ENCODE measurements at places on chromosomes 1 and 21. TPM values are rescaled to one million over a fixed set of nuclear protein-coding genes. Genes with fewer than 3 reads are reported as not detected.

The MSH4 gene
- 0.94 TPM for total RNA-seq

The CIART gene
- total RNA-seq, result 3.4 TPM

The OR2T11 gene
- total RNA-seq, result not detected

The SOAT1 gene
- 102 TPM for total RNA-seq

DNA sequence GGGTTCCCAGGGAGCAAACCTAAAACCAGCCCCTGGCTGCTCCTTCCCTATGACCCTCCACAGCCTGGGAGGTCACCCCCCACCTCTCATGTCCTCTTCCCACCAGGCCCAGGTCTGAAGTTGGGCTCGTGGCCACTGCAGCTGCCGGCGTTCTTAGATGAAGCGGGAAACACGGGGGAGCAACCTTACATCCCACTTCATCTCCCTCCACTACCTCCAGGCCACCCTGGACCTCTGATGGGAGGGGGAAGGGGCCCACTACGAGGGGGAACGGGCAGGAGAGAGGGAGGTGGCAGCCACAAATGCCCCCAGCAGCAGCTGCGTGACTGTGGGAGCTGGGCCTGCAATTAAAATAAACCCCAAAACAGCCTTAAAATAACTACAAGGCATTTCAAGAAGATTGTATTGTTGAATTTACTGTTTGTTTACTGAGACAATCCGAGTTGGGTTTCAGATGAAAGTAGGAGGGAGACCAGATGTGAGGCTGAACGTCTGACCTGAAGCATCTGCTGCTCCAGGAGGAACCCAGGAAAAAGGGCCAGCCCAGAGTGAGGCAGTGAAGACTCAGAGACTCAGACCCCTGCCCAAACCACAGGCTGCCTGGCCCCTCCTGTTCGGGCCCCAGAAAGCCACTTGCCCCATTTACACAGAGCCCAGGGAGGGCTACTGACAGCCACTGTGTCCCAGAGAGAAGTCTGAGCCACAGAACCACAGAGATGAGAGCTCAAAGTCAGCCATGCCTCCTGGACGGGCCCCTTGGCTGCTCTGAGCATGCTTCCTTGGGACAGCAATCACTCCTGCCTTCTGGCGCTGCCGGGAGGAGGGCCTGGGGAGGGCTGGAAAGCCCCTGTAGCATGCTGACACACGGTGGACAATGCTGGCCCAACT, 59.8 kb downstream of the GLIS1 start:
- H3K4me3 ChIP-seq, result no peak overlapping the region
- no peaks in the 10 kb centered on the region for H3K36me3 ChIP-seq
- H3K27me3 ChIP-seq, result no peaks in the 10 kb centered on the region
- H3K4me1 ChIP-seq, result peaks cover 5% of the 10 kb centered on the region
- no peak overlapping the region for H3K27ac ChIP-seq
- no peak for DNase-seq

DNA sequence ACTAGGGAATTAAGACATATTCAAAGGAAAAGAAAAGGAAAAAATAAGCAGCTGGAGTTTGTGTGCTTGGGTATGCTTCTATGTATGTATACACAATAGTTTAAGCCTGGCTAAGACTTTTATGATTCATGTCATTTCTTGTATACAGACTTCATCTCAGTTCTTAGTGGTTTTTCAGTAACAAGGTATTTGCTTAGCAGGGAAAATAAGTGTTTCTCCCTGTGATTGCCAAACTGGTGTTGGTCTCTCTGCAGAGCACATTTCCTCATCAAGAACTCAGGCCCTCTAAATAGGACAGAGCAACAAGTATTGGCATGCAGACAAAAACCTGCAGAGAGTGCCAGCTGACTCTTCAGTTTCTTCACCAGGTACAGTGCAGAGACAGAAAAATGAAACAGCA, 484.4 kb upstream of the ZRANB2 start:
- no peaks in the 10 kb centered on the region for H3K27me3 ChIP-seq
- DNase-seq, result no peak
- H3K4me3 ChIP-seq, result no peak overlapping the region
- peak overlapping the region; percentile 6 for H3K27ac ChIP-seq

DNA sequence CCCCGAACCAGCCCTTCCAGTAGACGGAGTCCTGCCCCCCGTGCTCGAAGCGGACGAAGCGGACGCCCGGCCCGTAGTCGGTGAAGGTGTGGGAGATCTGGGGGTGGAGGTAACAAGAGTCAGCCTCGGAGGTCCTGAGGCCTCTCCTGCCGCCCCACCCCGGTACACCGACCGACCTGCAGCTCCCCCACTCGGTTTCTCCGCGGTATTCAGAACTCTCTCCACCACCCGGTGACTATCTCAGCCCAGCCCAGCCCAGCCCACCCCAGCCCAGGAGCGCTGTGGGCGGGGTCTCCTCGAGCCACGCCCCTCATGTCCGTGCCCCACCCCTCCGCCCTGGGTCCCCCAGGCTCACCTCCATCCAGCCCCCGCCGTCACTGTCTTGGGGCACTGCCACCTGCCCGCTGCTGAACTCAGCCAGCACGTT, 5.5 kb downstream of the FBXO2 start:
- DNase-seq, result peak; percentile 81
- H3K4me1 ChIP-seq, result peaks cover 28% of the 10 kb centered on the region
- H3K4me3 ChIP-seq, result no peak overlapping the region
- peaks cover 43% of the 10 kb centered on the region for H3K27me3 ChIP-seq
- H3K27ac ChIP-seq, result no peak overlapping the region

- no peaks in the 10 kb centered on the region for H3K36me3 ChIP-seq
- no peak overlapping the region for H3K27ac ChIP-seq
- H3K4me1 ChIP-seq, result no peaks in the 10 kb centered on the region
- no peaks in the 10 kb centered on the region for H3K27me3 ChIP-seq
- no peak overlapping the region for H3K4me3 ChIP-seq
Observed at GRCh38 chr1:92747735-92748134, 37.2 kb downstream of the EVI5 start.

GRCh38 chr1:165632491-165632890, 1.5 kb downstream of the MGST3 start:
- H3K27ac ChIP-seq, result peak overlapping the region; percentile 94
- H3K27me3 ChIP-seq, result no peaks in the 10 kb centered on the region
- peak overlapping the region; percentile 83 for H3K4me3 ChIP-seq
- peaks cover 36% of the 10 kb centered on the region for H3K4me1 ChIP-seq
- peaks cover 5% of the 10 kb centered on the region for H3K36me3 ChIP-seq

- H3K4me3 ChIP-seq, result no peak overlapping the region
- H3K4me1 ChIP-seq, result no peaks in the 10 kb centered on the region
- H3K27me3 ChIP-seq, result no peaks in the 10 kb centered on the region
- no peak overlapping the region for H3K27ac ChIP-seq
- DNase-seq, result no peak
- no peaks in the 10 kb centered on the region for H3K36me3 ChIP-seq
Observed at GRCh38 chr1:197595304-197595904, 179.9 kb downstream of the DENND1B start.

DNA sequence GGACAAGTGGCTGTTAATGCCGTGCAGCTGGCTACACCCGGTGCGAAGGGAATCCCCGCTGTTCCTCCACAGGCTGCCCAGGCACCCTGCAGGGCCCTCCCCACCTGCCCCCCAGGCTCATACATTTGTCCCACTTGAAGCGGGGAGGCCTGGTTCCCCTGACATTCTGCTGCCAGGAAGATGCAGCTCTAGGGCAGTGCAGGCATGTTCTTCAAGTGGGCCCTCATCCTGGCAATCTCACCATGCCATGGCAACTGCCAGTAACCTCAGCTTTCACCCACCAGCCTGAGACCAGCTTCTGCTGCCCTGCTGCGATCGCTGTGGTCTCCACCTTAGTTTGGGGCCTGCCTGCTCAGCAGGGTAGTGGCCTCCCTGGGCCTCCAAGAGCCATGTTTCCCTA, 151.9 kb upstream of the COL6A1 start:
- H3K4me1 ChIP-seq, result no peaks in the 10 kb centered on the region
- no peaks in the 10 kb centered on the region for H3K36me3 ChIP-seq
- H3K27ac ChIP-seq, result no peak overlapping the region

DNA sequence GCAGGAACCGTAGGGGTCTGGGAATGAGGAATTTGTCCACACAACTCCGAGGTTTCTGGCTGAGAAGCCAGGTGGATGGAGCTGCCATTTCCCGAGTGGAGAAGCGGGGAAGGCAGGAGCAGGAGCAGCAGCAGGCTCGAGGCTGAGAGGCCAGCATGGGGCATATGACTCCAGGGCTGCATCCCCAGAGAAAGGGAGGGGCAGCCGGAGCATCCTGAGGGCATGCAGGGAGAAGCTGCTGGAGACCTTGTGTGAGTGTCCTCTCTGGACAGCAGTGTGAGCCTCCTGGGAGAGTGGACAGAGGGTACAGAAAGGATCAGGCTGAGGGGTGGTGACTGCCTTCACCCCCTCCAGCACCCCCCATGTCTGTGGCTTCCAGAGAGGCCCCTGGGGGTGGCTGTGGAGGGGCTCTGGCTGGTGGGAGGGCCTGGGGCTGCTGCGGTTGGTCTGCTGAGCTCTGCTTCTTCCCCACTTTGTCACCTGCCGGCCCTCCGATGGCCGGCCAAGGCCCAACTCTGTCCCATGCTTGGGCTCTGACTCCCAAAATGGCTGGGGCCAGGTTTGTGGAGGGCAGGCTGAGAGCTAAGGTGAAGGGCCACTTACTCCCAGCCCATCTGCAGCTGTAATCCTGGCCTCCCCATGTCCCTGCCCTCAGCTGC, 633.1 kb downstream of the MATN1 start:
- no peak overlapping the region for H3K4me3 ChIP-seq
- no peak for DNase-seq
- no peaks in the 10 kb centered on the region for H3K4me1 ChIP-seq
- H3K27ac ChIP-seq, result no peak overlapping the region
- no peaks in the 10 kb centered on the region for H3K36me3 ChIP-seq

GRCh38 chr1:106678279-106679050, 378.0 kb upstream of the PRMT6 start:
- H3K4me3 ChIP-seq, result no peak overlapping the region
- H3K27me3 ChIP-seq, result no peaks in the 10 kb centered on the region
- H3K36me3 ChIP-seq, result no peaks in the 10 kb centered on the region
- no peak for DNase-seq

DNA sequence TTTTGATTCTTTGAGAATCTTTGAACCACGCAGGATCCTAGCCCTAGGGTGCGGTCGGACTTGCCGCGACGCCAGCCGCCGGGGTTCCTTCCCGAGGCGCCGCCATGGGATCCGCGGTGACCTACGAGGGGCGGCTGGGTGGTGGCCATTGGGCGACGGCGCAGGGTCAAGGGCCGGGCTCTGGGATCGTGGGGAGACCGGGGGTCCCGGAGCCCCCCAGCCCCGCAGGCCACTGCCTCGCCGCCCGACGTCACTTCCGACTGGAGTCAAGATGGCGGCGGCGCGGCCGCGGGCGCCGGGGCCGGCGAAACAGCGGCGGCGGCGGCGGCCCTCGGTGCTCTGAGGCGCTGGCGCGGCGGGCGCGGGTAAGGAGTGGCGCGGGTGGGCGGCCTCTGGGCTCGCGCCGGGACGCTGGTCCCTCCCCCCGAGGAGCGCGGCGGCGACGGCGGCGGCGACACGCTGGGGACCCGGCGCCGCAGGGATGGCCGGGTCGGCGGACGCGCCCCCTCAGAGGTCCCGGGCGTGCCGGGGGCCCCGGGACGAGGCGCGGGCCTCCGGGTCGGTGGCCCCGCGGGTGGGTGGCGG, at the start of gene PRDM2:
PRDM2 (plus strand) TSS at position 253 of the 585 bp plus-strand sequence. CDS start 15,418 bp downstream, outside the sequence.
- H3K27me3 ChIP-seq, result peaks cover 13% of the 10 kb centered on the region
- peaks cover 43% of the 10 kb centered on the region for H3K4me1 ChIP-seq
- DNase-seq, result peak; percentile 63
- H3K27ac ChIP-seq, result peak within 1 kb of the TSS; percentile 97
- H3K36me3 ChIP-seq, result no peaks in the 10 kb centered on the region
- H3K4me3 ChIP-seq, result peak within 1 kb of the TSS; percentile 67

DNA sequence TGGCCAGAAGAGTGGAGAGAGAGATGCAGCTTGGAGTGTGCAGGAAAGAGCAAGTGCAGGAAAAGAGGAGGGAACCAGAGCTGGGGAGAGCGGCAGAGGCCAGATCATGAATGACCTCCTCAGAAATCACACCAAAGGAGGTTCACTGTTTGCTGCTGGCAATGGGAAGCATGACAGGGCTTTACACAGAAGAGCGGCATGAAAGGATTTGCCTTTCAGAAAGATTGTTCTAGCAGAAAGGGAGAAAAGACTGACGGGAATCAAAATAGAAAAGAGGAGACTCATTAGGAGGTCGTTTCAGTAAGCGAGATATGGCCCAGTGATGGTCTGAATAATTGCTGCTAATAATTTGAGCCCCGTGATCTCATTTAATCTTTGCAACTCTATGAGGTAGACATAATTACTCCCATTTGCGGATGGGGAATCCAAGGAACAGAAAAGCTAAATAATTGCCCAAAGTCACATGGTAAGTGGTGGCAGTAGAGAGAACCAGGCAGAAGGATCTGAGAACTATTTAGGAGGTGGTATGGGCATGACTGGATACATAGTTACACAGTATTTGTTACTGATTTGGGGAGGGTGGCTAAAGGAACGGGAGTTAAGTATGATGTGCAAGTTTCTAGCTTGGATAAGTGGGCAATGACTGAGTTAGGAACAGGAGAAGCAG, 12.5 kb upstream of the HNRNPR start:
- no peak overlapping the region for H3K27ac ChIP-seq
- no peak for DNase-seq
- H3K36me3 ChIP-seq, result peaks cover 23% of the 10 kb centered on the region

DNA sequence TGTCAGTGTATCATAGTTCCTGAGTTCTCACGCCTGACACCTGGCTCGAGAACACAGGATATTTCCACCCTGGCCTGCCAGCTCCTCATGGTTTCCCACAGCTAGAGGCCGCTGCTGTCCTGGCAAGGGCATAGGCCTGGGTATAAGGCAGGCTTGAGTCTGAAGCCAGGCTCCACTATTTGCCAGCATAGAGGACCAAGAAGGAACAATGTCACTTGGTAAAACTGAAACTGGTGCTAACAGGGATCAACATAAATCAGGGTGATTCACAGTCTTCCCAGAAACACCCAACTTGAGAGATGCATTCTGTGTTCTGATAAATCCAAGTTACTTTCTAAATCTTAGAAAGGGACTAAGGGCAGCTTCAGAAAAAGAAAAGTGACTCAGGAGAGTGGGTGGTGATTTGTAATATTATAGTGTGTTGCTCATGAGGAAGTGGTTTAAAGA, 6.9 kb upstream of the S100A2 start:
- H3K27me3 ChIP-seq, result no peaks in the 10 kb centered on the region
- H3K4me3 ChIP-seq, result no peak overlapping the region
- DNase-seq, result peak; percentile 41
- H3K36me3 ChIP-seq, result no peaks in the 10 kb centered on the region
- peaks cover 13% of the 10 kb centered on the region for H3K4me1 ChIP-seq

GRCh38 chr1:91572044-91572443, 71.4 kb downstream of the CDC7 start:
- H3K27me3 ChIP-seq, result no peaks in the 10 kb centered on the region
- H3K36me3 ChIP-seq, result no peaks in the 10 kb centered on the region
- H3K4me3 ChIP-seq, result no peak overlapping the region
- peak overlapping the region; percentile 38 for H3K27ac ChIP-seq

GRCh38 chr21:44799646-44800045, 2.0 kb downstream of the UBE2G2 start:
- peak; percentile 61 for DNase-seq
- no peak overlapping the region for H3K27ac ChIP-seq

DNA sequence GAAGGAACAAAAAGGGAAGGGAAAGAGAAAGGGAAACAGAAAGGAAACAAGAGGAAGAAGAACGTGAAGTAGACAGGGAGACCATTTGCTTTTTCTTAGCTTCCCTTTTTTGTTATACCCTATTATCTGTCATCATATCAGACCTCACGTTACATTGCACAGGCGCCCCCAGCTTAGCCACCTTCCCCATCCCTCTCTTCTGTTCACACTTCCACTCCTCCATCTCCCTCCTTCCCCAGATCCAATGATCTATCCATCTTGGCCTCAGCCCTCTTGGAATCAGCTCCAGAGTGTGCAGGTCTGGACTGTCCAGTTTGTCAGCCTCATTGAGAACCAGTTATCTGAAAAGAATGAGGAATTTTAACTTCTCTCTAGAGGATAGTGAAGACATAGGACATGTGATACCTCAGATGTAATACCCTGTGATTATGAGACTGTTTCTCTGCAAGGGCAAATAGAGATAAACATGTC, 101.1 kb upstream of the ERRFI1 start:
- H3K4me3 ChIP-seq, result no peak overlapping the region
- H3K4me1 ChIP-seq, result peaks cover 11% of the 10 kb centered on the region
- DNase-seq, result no peak
- peak overlapping the region; percentile 39 for H3K27ac ChIP-seq
- H3K27me3 ChIP-seq, result no peaks in the 10 kb centered on the region

All from left lung (tissue), 14 donors.